Muscle of arm (tissue), 14 donors: ENCODE measurements at places on chromosomes 13 and 19. TPM values are rescaled to one million over a fixed set of nuclear protein-coding genes. Genes with fewer than 3 reads are reported as not detected.
A peak's percentile ranks its signal among the peaks of the same experiment; 100 is the strongest.

- DNase-seq = no peak
These were observed 729 bp upstream of the ARID3A start for GRCh38 chr19:925087-925525.

The IGFL2 gene
- polyA plus RNA-seq = not detected

- DNase-seq = no peak
These were observed 21.3 kb downstream of the DNAJC3 start for GRCh38 chr13:95698047-95698749.

- DNase-seq = no peak
These were observed 151.1 kb downstream of the SIPA1L3 start for GRCh38 chr19:38057959-38058690.

The LHB gene
- polyA plus RNA-seq = not detected

- no peak for DNase-seq
These were observed 2.5 kb upstream of the CACNG6 start for GRCh38 chr19:53988981-53989380.

The ZNF230 gene
- polyA plus RNA-seq = 2.1 TPM

- no peak for DNase-seq
These were observed 8.0 kb downstream of the VSIG10L start for GRCh38 chr19:51333836-51334460.

DNA sequence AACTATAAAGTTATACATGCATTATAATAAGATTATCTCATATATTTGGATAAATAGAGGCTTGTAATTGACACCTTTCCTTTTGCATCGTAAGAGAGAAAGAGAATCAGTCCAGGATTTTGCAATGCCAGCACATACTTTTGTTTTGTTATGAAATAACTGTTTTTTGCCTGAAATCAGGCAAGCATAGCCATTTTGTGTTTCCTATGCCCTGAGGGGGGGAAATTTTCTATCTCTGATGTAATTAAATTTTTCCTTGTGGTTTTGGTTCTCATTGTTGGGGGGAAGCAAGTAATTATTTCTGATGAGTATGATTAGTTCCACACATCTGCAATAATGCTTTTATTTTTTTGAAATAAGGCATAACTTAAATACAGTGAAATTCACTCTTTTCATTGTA is 229.4 kb downstream of the NDFIP2 start:
- DNase-seq = no peak

GRCh38 chr19:9729162-9729561 is 39.4 kb downstream of the ZNF846 start:
- DNase-seq = no peak

The FGF21 gene
- polyA plus RNA-seq = not detected

The CGB1 gene
- polyA plus RNA-seq = not detected

The PLK5 gene
- not detected for polyA plus RNA-seq

GRCh38 chr13:105906746-105907145 is 628.7 kb downstream of the EFNB2 start:
- DNase-seq = no peak

The TLE6 gene
- 0.36 TPM for polyA plus RNA-seq

- DNase-seq = no peak
These were observed 43.3 kb downstream of the INSR start for GRCh38 chr19:7250951-7251350.

The GPR4 gene
- 8.4 TPM for polyA plus RNA-seq

The S1PR5 gene
- polyA plus RNA-seq = 1.5 TPM

DNA sequence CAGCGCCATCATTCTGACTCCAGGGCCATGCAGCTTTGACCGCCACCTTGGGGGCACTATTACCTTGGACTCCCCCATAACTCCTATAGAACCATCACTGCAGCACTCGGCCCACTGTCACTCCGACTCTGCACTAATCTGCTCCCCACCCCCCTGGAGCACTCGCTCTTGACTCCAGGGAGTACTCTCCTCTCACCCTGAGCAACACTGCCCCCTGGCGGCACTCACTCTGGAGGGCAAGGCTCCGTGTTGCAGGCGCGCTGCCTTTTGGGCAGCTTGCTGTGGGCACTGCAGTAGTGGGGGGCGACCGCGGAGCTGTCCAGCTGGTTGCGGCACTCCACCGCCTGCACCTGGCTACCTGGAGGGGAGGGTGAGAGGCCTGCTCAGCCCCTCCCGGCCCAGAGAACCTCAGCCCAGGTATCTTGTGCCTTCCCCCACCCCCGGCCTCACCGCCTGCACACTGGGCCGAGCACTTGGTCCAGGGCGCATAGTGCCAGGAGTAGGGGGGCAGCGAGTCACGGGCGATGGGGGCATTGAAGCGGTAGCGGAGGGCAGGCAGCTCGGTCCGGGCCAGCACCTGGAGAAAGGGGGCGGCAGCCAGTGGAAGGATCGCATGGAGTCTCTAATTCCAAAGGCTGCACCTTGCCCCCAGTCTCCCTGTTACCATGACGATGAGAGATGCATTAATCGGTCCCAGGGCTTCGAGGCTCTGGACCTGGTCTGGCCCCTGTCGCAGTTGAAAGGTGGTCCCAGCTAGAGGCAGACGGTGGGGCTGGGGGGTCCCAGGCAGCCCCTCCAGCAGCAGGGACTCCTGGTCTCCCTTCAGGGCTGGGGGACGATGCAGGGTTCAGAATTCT is 8.9 kb upstream of the MYO1F start:
- DNase-seq = no peak

The CEACAM16 gene
- polyA plus RNA-seq = 0.73 TPM

- no peak for DNase-seq
These were observed 8.6 kb downstream of the PTBP1 start for GRCh38 chr19:805600-806550.

DNA sequence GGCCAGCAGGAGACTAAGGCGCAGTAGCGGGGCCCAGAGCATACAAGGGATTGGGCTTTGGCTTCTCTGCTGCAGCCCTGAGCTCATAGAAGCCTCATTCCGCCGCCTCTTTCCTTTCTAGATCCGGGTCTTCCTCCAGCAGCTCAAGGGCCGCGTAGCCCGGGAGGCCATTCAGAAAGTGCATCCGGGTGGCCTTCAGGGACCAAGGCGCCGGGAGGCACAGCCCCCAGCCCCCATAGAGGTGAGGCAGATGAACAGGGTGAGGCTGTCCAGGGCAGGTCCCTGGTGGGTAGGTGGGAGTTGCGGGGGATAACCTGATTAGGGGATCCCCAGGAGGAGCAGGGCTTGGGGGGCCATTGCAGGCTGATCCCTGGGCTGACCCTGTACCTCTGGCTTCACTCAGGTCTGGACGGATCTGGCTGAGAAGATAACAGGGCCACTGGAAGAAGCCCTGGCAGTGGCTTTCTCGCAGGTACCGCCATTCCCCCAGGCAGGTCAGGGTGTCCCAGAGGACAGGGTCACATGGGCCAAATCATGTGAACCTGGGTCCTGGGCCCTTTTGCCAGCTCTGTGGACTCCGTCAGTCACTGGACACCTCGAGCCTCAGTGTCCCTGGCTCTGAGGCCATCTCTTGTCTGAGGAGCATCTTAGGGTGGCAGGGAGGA is 1.3 kb downstream of the SNAPC2 start:
- no peak for DNase-seq

- DNase-seq = no peak
These were observed 5.5 kb upstream of the RNF113B start for GRCh38 chr13:98182589-98182988.

GRCh38 chr19:7480970-7481255 is 7.9 kb downstream of the PEX11G start:
- DNase-seq = no peak

GRCh38 chr19:18506101-18506930 is 15.6 kb downstream of the ELL start:
- no peak for DNase-seq

DNA sequence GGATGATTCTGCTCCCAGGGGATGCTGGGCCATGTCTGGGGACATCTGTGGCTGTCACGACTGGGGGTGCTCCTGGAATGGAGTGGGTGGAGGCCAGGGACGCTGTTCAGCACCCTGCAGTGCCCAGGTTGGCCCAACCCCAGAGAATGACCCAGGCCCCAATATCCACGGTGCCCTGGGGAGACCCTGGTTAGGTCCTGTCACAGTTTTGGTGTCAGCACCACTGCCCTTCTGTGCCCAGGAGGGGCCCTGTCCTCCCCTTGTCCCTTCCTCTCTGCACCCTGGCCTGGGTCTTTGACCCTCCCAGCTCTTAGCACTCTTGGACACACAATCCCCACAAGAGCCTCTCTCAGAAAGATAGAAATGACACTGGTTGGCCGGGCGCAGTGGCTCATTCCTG is 85.3 kb downstream of the GADD45B start:
- no peak for DNase-seq

The DLEU7 gene
- polyA plus RNA-seq = 0.53 TPM

DNA sequence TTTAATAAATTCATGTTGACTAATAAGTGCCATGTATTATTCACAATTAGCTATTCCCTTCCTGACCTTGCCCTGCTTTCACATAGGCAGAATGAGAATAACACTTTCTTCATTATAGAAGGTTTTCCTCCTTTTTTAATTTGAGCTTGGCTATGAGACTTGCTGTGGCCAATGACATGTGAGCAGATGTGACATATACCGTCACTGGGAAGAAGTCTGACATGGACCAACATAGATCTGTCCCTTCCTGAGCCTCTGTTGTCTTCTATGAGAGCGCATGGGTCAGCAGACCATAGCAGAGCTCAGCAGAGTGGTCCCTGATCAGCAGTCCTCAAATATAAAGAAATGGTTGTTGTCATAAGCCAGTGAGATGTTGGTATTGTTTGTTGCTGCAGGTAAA is 163.9 kb downstream of the DACH1 start:
- DNase-seq = no peak

DNA sequence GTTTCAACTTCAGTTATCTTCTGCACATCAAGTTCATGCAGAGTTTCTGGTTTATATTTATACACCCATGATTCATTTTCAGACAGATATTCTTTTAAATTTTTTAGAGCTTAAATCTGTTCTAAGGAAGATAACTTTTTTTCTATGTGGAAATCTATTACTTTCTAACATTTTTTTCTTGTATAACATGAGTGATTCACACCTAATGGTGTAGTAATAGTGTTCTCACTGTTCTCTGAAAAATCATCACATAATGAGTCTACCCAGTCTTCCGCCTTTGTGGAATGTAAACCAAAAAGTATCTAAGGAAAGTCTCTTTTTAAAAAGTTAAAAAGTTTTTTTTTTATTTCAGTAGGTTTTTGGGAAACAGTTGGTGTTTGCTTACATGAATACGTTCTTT is 70.8 kb downstream of the FNDC3A start:
- DNase-seq = no peak

The CNFN gene
- 0.47 TPM for polyA plus RNA-seq

DNA sequence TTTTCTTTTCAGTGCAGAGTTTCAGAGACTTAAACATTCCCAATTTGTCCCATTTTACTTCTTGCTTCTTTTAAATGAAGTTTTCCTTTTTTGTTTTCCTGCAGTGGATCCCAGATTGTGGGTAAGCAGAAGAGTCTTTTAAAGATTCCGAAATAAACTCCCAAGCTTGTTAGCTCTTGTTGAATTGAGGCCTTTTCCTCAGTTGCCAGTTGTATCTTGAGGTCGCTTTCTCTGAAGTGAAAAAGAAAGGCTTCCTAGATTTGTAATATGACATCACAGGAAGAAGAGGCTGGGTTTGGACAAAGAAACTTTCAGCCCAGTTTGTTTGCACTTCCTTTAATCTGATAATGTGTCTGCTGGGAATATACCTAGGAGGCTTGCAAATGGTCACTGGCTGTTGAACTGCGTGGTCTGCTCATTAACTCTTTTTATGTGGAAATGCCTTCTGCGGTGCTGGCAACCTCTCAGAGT is at the start of gene LPAR6:
Gene LPAR6, minus strand, starts transcription at position 233 of the 471 bp plus-strand sequence. CDS start 690 bp downstream, outside the sequence.
- peak; percentile 81 for DNase-seq

GRCh38 chr19:41957838-41958366 is 1.2 kb downstream of the RABAC1 start:
- peak; percentile 65 for DNase-seq

- no peak for DNase-seq
These were observed 727.1 kb upstream of the KLHL1 start for GRCh38 chr13:70835371-70835770.

The PGLYRP2 gene
- polyA plus RNA-seq = not detected

The COX6B2 gene
- polyA plus RNA-seq = not detected

The SIGLEC14 gene
- 1.6 TPM for polyA plus RNA-seq

- DNase-seq = no peak
These were observed 4.1 kb upstream of the TGFBR3L start for GRCh38 chr19:7910321-7911161.
